ENCODE measurements at places on chromosomes 13 and 19. TPM values are rescaled to one million over a fixed set of nuclear protein-coding genes. Genes with fewer than 3 reads are reported as not detected.

TEKTIP1 gene
- not detected for total RNA-seq

FCAR gene
- not detected for total RNA-seq

KIRREL2 gene
- not detected for total RNA-seq

ALG11 gene
- total RNA-seq: 48.9 TPM

POLR1G gene
- 8.1 TPM for total RNA-seq

Data from cardiac atrium fibroblast (primary cell).